ENCODE measurements at places on chromosomes 3 and 15. TPM values are rescaled to one million over a fixed set of nuclear protein-coding genes. Genes with fewer than 3 reads are reported as not detected.

GRCh38 chr15:40067921-40068624 lies 29.1 kb upstream of the SRP14 start:
- no peak for DNase-seq

GRCh38 chr3:13016721-13017255 lies 56.4 kb downstream of the IQSEC1 start:
- DNase-seq: no peak

GRCh38 chr15:73897441-73898261 lies 24.3 kb downstream of the TBC1D21 start:
- DNase-seq: peak; percentile 76

DNA sequence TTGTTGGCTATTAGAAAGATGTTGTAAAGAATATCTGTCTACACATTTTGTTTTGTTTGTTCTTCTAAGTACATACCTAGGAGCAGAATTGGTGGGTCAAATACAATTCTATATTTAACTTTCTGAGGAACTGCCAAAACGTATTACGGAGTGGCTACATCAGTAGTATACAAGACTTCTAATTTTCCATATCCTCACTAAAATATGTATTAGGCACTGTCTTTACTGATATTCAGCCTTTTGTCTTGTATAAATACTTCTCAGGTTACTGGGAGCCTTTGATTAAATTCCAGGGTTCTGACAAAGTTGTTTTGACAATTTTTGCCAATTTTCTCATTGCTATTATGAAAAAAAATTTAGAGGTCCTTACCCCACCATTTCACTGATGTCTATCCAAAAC lies 146.7 kb downstream of the NR2E3 start:
- DNase-seq: no peak

CDHR4 gene
- polyA plus RNA-seq: 0.09 TPM

FRMD4B gene
- 0.12 TPM for polyA plus RNA-seq

C15orf62 gene
- polyA plus RNA-seq: 0.05 TPM

- no peak for DNase-seq
Observed at GRCh38 chr3:166110102-166110501, 272.9 kb upstream of the BCHE start.

CX3CR1 gene
- not detected for polyA plus RNA-seq

DNA sequence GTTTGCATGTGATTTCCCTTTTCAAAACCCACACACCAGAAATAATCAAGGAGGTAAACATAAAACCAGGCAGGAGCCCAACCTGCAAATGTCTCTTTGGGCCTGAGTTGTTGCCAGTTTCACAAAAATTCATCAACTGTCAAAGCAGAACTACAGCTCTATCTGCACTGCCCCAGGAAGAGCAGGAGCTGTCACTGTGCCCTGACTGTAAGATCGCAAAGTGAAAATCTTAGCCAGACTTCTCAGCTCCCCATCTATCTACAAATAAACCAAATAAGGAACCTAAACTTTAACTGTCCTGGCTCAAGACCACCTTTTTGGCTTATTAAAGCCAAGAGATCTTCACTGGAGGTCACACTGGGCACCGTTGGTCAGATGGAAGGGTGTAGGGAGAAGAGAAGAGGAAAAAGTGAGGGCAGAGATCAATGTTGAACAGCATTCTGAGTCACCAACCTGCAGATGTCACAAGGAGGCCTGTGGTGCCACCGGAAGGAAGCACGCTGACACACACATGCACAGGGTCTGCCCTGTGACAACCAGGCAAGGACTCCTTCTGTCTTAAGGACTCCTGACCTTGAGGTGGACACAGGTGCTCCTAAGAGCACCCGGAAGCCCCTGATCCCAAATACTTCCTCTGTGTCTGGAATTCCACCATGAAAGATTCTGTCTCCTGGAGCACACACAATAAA lies 58.7 kb downstream of the RPN1 start:
- DNase-seq: no peak

REC114 gene
- polyA plus RNA-seq: not detected

MUSTN1 gene
- polyA plus RNA-seq: not detected

GRCh38 chr3:191352014-191352413 lies 21.7 kb upstream of the UTS2B start:
- DNase-seq: no peak

CACNA2D2 gene
- 0.09 TPM for polyA plus RNA-seq

CHRFAM7A gene
- polyA plus RNA-seq: 0.09 TPM

LRRC15 gene
- 5.7 TPM for polyA plus RNA-seq

DNA sequence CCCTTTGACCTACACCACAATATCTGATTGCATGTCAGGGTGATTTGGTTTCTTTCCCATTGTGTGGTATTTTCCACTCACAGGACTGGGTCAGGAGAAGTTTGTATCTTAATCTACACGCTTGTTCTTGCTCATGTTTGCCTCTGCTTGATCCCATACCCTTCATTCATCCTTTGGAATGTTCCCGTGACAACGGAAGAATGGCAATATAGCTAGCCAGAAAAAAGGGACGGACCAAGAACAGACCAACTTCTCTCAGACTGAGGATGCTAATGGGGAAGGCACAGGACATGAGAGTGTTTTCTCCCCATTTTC lies 7.8 kb upstream of the THSD4 start:
- no peak for DNase-seq

GRCh38 chr3:142852009-142852408 lies 36.9 kb downstream of the PCOLCE2 start:
- no peak for DNase-seq

WDR93 gene
- polyA plus RNA-seq: 0.05 TPM

Data from AG04450 (cell line).